Smooth muscle cell of the brain vasculature (primary cell): ENCODE measurements at places on chromosomes 1 and 21.

GRCh38 chr1:72007312-72007711 is 275.0 kb downstream of the NEGR1 start:
- no peak for DNase-seq

- DNase-seq = no peak
These were observed 20.0 kb upstream of the BCAR3 start for GRCh38 chr1:93701629-93702028.

- no peak for DNase-seq
These were observed 58.0 kb downstream of the SDCCAG8 start for GRCh38 chr1:243313635-243314536.

GRCh38 chr1:210359255-210359654 is 30.6 kb downstream of the HHAT start:
- no peak for DNase-seq

- no peak for DNase-seq
These were observed 57.4 kb upstream of the TMPRSS15 start for GRCh38 chr21:18460979-18461378.

DNA sequence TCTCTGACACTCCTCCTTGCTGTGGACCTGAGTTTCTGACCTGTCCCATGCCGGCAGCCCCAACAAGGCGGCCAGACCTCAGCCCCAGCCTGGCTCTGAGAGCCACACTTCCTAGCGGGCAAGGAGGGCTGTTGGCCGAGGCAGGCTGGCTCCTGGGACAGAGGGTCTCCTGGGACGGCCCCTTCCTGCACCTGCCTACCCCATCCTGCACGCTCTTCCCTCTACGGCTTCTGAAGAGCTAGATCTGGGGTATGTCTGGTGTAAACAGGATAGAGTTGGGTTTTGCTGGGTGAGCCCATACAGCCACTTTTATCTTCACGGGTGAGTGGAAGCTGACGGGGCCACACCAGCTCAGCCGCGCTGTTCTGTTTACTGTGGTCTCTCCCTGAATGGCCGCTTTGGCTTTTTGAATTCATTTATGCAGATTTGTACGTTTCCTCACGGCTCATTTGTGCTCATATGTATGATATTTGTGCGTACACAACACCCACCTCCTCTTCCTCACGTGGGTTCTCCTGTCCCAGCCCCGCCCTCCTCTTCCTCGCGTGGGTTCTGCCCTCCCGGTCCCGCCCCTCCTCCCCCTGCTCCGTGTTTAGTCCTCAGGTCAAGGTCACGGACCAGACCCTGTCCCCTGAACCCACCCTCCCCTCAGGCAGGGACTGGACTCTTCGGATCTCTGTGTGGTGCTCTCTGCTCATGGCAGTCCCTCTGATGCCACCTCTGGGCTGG is 34.7 kb upstream of the POFUT2 start:
- no peak for DNase-seq

GRCh38 chr1:35532497-35533223 is 24.5 kb downstream of the KIAA0319L start:
- DNase-seq = no peak

- DNase-seq = no peak
These were observed 75.7 kb downstream of the CRB1 start for GRCh38 chr1:197343663-197344273.

DNA sequence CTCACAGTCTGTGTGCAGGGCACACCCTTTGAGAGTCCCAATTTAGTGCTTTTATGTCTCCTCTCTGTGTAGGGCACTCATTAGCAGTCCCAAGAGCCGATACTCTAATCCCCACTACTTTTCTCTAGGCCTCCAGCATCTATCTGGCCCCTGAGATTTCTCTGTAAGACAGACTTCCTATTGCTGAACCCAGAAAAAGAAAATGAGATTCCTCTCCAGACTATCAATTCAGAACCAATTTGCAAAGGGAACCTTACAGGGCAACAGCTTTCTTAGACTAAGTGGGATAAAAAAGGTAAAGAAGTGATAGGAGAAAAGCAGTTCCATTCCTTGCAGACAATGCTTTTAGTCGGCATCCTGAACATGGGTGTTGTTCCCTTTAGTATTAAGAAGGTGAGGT is 172.2 kb downstream of the EDEM3 start:
- DNase-seq = no peak

DNA sequence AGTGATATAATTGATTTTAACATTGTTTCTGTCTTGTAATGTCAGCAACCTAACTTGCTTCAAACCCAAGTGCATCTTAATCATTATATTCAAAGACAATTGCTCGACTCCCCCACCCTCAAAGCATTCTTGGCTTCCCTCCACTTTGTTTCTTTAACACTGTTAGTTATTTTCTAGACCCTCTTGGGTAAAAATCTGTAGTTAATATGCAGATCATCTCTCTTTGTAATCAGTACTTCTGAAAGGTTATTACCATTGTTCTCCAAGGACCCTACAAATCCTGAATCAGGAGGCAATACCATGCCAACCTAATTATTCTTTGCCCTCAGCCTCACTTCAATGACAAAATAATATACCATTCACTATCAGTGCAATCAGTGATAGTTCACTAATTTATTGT is 1075.7 kb downstream of the AMY1C start:
- no peak for DNase-seq

GRCh38 chr1:22841860-22842281 is 130.8 kb downstream of the LACTBL1 start:
- no peak for DNase-seq

DNA sequence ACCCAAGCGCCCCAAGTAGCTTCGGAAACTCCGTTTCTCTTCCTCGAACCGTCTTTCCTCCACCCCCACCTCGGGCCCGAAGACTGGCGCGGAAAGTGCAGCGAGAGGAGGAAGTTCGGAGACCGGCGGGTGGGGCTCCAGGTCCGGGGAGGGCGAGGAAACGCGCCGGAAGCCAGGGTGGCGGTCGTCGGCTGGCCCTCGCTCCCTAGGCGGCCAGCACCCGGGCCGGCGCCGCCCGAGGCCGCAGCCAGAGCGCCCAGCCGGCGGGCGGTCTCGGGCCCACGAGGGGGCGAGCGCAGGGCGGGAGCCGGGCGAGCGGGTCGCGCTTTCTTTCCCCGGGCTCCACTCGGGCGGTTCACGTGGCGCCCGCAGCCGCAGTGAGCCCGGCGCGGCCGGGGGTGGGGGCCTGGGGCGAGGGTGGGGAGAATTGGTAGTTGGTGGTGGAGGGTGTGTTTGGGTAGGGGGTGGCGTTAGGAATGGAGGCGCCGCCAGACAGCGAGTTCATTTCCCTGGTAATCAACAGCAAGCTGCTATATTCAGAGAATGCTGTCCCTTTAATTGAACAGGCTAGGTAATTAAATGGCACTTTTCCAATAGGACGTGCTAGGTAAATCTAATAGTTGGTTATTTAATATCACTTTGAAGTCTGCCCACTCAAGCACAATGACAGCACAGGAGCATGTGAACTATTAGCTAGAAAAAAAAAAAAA is 6.7 kb downstream of the LMO4 start:
- DNase-seq = no peak

DNA sequence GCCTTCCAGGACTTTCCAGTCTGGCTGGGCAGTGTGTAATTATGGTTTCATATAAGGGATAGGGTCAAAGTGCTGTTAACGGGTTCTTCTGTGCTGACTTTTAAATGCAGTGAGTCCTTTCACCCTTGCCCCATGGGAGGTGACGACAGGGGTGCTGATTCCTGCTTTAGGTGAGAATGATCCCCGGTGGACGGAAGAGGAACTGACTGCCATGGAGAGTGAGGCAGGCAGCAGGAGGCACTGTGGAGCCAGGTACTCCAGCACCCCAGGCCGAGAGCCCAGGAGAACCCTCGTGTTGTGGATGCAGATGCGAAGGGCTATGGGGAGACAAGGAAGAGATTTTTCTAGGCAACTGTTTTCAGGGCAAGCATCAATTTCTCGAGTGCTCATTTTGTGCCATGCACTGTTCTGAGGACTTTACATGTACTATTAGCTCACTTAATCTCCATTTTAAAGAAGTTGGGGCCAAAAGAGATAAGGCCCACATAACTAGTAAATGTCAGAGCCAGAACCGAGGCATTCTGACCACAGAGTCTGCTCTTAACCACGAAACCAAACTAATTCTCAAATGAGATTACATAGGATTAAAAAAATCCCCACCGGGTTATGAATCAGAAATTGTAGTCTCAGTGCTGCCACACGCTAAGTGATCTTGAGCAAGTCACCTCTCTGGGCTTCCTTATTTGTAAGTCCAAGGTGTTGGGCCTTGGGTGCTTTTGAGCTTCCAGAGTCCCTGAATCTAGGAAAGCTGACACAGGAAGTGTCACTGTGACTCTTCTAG is 28.2 kb downstream of the STPG1 start:
- no peak for DNase-seq

DNA sequence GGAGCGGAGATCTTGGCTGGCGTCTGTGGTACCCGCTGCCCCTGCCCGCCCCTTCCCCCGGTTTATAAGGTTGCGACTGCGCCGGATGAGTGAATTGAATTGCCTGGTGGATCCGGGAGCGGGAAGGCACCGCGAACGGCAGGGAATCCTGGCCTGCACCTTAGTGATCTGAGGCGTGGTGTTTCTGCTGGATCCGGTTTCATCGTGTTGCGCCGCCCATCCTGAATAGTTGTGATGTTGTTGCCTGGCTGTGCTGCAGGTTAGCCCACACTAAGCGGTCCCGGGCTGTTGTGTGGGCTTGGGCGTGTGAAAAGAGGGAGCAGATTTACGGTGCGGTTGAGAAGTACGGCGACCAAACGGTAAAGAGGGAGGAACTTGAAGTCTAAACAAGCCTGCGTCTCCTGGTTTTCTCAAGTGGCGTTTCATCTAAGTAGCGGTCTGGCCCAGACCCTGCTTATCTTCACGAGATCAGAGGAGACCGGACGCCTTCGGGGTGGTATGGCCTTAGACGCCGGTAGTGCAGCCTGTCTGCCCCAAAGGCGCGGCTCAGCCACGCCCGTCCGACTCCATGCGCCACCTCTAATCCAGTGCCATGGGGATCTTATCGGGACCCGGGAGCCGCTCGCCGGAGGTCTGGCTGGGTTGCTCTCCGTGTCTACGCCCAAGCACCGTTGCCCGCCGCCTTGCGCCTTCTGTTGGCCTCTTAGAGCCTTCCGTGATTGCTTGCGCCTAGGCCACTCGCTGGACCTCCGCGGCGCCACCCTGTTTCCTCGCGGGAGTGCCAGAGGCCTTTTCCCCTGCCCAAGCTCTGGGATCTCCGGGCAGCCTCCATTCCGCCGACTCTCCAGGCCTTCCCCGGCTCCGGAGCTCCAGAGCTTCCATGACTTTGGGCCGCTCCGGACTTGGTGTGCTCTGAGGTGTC is 87.5 kb upstream of the RHOU start:
- DNase-seq = no peak

- DNase-seq = no peak
These were observed 4.0 kb downstream of the ERG start for GRCh38 chr21:38494251-38494642.
